ENCODE measurements at places on chromosomes 5 and 9.

DNA sequence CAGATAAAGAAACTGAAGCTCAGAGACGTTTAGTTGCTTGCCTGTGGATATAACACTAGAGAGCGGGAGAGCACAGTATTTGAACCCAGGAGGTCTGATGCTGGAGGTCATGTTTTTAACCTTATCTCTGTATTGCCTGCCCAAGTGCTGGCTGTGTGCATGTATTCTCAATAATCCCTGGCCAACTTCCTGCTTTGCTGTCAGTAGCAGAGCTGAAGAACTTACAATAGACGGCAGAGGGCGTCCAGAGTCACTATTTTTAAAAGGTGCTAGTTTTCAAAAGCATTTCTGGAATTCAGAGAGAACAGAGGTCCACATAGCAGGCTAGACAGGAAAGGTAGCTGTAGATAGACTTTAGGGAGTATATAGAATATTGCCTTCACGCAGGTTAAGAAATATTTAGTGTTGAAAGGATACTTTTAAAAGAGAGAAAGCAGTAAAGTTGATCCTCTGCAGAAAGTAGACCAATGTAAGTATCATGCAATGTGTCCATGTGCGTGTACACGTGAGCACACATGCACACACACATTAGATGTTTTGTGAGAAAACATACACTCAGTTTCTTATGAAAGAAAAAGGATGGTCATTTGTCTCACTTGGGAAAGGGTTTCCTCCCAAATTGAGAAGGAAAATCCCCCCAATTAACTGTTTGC is 46.3 kb downstream of the PTCD2 start:
- DNase-seq = no peak

- DNase-seq = no peak
These were observed 112.6 kb downstream of the TMC1 start for GRCh38 chr9:72633966-72634365.

DNA sequence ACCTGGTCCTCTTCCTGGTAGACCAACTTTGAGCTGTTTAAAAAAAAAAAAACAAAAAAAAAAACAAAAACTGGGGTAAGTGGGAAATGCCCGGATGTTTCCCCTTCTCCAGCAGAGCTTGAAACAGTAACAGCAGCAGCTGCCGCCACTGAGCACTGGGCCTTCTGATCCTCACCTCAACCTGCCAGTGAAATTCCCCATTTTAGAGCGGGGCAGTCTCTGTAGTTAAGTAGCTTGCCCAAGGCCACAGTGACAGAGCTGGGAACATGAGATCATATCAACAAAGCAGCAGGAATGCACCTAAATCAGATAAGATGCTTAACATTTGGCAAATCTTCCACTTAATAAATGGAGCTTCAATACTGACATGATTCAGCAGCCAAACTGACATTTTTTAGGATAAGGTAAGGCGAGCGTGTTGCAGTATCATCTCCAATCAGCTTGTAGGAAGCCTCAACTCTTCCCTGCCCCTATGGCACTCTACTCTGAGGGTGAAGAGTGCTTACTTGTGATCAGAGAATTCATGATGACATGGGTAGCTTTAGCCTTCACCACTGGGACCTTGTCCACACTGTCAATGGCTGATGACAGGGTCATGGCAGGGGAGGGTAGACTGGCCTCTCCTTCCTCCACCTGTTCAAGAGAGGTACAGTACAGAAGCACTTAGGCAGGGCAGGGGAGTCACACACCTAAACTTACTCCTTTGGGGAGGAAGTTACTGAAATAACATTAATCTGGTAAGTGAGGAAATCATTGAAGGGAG is 9.3 kb downstream of the KIAA1191 start:
- DNase-seq = no peak

DNA sequence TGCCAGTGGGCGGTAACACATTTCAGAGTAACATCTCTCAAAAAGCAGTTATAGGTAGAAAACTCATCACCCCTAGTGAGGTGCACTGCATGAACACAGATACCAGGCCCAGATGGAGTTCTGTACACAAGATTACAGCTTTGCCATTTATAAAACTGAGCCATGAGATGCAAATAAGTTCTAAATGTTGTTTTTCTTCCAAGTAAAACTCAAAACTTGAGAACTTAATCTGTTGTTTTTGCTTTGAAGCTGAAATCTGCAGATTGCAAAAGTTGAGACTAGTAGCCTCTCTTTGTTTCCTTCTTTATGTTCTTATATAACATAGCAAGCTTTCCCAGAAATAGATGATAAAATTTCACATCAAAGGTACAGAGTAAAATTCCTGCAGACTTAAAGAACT is 434.1 kb downstream of the PLK2 start:
- no peak for DNase-seq

GRCh38 chr9:116501871-116502270 is 185.2 kb upstream of the TRIM32 start:
- no peak for DNase-seq

- no peak for DNase-seq
These were observed 109.9 kb upstream of the C9orf72 start for GRCh38 chr9:27683181-27683580.
